ENCODE measurements at places on chromosomes 7 and 10.

GRCh38 chr7:36128448-36129047, 24.5 kb upstream of the EEPD1 start:
- peak; percentile 9 for DNase-seq

DNA sequence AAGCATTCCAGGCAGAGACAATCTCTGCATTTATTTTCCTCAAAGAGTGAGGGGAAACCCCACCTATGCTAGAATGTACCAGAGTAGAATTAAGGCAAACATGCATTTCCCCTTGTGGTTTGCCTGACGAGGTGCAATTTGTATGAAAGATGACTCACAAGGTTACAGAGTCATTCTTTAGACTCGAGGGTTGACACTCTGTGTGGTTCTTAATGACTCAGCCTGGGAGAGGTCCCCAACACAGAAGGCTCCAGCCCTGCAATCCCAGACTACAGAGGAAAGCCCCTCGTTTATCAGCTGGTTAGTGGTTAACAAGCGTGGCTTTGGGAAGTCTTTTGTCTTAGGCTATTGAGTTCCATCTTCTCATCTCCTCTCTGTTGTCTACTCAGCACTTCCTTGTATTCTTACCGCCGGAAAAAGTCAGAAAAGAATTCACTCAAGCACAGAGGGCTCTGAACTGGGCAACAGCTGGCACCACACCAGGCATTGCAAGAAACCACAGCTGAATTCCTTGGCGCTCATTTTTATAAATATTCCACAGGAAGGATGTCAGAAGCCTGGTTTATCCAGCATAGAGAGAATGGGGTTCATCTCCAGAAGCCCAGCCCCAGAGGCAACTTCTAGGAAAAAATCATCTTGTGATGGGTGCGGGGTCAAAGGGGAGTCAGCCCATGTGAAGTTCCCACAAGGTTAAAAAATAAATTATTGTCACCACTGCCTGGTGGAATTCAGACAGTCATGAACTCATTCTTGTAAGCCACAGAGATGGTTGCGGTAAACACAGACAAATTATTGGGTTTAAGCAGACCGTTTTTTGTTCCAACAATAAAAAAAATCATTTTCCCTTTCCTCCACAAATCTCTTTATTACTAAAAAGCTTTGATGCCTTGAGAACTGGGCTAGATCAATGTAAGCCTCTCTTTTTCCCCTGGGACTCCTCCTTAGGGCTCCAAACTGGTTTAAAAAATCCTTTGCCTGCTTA, 24.5 kb upstream of the SVIL start:
- DNase-seq: peak; percentile 36

- no peak for DNase-seq
Measured at GRCh38 chr10:87829986-87830729, 12.1 kb upstream of the ATAD1 start.

DNA sequence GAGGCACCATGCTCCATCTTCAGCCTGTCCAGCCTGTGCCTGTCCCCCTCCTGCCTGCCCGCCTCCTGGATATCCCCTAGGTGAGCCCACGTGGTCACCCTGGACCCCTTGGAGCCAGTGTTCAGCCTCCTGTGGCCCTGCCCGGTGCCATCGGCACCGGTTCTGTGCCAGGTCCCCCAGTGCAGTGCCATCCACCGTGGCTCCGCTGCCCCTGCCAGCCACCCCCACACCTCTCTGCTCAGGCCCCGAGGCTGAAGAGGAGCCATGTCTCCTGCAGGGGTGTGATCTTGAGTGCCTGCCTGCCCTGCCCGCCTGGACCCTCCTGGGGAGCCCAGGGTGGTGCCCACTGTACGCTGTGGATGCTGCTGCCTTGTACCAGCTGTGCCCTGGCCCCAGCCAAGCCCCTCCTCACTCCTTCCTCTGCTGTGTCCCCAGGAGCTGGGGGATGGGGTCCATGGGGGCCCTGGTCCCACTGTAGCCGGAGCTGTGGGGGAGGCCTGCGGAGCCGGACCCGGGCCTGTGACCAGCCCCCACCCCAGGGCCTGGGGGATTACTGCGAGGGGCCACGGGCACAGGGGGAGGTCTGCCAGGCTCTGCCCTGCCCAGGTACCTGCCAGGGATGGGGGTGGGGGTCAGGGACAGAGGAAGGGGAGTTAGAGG, 26.2 kb upstream of the ZNF862 start:
- no peak for DNase-seq

- no peak for DNase-seq
Measured at GRCh38 chr10:113350311-113351040, 202.4 kb upstream of the HABP2 start.

- DNase-seq: no peak
Measured at GRCh38 chr7:150863946-150864345, 11.6 kb downstream of the AOC1 start.

DNA sequence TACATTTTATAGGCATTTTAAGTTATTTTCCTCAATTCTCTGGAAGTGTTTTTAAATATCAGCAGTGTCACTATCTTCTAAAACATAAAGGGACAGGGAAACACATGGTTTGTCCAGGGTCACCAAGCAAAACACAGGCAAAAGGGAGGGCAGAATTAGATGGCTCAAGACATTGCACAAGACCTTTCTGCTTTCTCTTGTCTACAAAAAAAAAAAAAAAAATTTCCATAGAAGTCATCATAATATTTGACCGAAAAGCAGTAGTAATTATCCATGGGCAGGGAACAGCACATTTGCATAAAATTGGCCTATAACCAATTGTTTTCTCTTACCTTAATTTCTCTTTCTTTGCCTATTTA, 703.1 kb upstream of the FZD8 start:
- DNase-seq: no peak

- DNase-seq: no peak
Measured at GRCh38 chr10:13724484-13724883, 137.7 kb downstream of the PRPF18 start.

GRCh38 chr10:114412907-114413797, 8.8 kb upstream of the AFAP1L2 start:
- DNase-seq: no peak

DNA sequence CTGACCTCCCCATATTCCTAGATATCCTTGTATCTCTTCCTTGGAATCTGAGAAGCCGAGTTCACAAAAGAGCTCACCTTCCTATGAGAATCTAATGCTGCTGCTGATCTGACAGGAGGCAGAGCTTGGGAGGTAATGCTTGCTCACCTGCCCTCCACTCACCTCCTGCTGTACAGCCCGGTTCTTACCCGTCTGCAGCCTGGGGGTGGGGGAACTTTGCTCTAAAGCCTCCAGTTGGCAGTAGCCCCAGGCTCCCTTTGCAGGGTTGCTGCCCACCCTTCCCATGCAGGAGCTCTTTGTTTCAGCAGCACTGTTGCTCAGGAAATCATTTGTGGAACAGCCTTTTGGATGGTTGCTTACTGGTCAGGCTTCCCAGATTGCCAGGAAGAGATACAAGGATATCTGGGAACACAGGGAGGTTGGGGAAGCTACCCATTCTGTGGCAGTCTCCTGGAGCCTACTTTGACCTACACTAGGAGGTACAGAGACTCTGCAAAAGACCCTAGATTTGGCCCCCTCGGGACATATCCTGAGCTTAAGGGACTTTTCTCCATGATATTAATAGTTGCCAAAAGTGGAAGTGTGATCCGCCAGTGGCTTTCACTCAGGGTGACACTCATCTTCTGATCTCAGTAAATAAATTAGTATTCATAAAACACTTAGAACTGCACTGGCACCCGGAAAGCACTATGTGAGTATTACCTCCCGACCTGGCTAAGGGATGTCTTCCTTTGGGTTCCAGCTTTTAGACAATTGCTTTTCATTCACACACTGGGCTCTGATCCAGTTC, 363.7 kb upstream of the PODXL start:
- DNase-seq: no peak

DNA sequence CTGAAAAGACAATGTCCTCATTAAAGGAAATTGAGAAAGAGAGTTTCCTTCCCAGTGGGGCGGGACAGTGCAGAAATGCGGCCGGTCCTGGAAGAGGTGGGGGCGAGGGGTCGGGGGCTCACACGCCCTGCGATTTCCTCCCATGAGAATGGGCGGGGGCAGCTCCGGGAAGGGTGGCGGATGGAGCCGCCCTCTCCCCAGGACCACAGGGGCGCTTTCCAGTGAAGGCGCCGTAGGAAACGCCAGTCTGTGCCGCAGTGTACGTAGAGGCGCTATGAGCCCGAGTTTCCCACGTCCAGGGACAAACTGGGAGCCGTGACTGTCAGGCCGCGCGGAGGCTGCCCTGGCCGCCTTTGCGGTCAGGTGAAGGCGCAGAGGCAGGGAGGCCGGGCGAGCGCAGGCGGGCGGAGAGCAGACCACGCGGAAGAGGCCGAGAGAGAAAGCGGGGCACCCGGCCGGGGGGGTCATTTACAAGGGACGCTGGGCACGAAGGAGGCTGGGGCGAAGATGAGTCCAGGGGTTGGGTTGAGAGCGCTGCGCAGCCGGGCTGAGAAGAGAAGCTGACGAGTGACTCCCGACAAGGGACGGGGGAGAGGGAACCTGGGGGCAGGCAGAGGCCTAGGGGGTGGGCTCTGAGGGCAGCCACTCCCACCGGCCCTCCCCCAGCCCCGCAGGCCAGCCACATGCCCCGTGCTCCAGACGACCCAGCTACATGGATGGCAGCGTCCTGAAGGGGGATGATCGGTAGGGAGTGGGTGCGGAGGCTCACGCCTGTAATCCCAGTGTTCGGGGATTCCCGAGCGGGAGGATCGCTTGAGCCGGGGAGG, 45.0 kb downstream of the ALOX5 start:
- DNase-seq: peak; percentile 17

Data from OCI-M1 (cell line).